ENCODE measurements at places on chromosomes 16 and 17.

GRCh38 chr16:6777624-6778023, 555.0 kb upstream of the RBFOX1 start:
- no peak for DNase-seq

- DNase-seq = peak; percentile 54
These were observed 1.0 kb upstream of the CKLF start for GRCh38 chr16:66551348-66551759.

DNA sequence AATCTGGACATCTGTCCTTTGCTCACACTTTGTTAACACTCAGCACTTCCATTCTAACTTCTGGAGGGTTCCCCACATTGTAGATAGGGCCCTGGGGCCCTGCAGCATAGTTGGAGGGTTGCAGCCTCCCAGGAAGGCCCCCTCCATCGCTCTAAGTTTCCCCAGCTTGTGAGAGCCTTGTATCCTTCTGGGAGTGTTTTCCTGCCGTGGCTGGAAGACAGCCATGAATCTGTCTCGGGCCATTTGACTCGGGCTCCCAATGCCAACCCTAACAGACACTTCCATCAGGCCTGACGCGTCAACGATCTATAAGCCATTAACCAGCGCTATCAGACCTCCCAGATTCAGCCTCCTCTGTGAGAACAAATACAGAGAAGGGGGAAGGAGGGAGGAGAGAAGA, 263.7 kb upstream of the RPL38 start:
- no peak for DNase-seq

DNA sequence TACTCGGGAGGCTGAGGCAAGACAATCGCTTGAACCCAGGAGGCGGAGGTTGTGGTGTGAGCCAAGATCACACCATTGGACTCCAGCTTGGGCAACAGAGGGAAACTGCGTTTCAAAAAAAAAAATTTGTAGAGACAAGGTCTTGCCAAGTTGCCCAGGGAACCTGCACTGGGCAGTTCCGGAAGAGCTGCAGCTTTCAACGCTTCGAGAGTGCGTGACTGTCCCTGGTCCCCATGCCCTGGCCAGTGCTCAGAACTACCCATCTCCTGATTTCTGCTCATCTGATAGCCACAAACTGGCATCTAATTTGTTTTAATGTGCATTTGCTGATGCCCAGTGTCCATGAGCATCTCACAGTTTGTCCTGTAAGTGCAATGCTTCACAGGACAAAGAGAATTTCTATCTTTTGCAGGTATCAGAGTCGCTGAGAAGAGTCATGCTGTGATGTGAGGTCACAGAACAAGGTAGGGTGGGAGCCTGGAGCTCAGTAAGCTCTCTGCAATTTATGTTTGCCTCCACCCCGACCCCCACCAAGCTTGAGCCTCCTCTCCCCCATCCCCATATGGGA, 3.9 kb downstream of the ACTG1 start:
- DNase-seq = no peak

DNA sequence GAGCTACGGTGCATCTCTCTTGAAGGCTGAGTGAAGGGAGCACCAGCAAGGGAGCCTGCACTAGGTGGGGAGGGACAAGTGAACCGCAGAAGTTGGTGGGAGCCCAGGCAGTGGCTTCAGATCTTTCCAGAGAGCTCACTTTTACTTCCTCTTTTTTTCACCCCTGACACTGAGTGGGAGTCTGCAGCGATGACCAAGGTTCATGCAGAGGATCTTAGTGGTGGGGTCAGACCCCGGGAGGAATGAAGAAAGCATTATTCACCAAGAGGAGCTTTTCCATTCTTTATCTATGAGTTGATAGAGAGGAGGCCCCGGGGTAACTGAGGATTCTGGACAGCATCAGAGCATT, 3.0 kb upstream of the CCL2 start:
- DNase-seq = no peak

GRCh38 chr17:81066072-81066471, 31.1 kb downstream of the BAIAP2 start:
- DNase-seq = no peak

- no peak for DNase-seq
These were observed 772 bp downstream of the NTN1 start for GRCh38 chr17:9021992-9022572.

DNA sequence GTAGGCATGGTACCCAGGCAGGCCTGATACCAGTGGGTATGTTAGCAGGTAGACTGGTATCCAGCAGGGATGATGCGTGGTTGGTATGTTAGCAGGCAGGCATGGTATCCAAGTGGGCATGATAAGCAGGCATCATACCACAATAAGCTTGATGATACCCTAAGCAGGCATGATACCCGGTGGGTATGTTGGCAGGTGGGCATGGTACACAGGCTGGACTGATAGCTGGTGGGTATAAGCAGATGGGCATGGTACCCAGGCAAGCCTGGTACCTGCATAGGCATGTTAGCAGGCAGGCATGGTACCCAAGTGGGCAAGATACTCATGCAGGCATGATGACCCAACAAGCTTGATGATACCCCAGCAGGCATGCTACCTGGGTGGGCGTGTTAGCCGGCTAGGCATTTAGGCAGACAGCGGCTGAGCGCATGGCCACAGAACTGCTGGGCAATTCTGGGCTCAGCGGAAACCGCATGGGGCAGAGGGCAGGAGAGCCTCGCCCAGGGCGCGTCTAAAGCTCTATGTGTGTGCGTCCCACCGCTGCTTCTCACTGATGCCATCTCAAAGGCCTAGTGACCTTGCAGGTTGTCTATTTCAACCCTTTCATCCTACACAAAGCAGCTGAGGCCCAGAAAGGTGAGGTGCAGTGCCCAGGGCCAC, 2.3 kb downstream of the SGSH start:
- no peak for DNase-seq

DNA sequence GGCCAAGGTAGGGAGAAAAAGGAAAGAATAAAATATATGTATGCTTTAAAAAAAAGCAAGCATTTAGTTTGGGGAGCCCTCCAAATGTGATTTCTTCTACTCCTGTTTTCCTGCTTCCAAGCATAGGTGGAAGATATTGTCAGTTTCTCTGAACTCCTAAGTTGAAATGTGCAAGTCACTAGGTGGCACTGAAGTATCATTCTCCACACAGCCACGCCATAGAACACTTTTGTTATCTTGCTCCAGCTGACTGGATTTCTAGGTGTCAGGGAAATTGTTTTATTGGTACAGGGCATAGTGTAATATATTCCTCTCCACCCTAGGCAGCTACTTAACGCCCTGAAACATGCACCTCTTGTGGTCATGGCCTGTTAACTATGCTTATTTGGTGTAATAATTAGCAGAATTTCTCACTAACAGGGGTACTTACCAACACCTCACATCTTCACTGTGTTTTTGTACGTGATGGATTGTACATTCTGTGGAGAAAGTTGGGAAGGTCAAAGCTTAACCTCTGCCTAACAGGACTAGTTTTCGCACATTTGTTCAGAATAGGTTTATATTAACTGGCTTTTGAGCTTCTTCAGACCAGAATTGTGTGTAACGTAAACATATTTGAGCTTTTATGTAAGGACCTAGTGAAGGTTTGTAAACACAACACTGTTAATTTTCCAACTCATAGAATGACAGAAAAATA, 69.3 kb downstream of the FTO start:
- peak; percentile 46 for DNase-seq

GRCh38 chr16:6616746-6617145, 715.9 kb upstream of the RBFOX1 start:
- DNase-seq = no peak

Measured in hindlimb muscle (tissue), 1 donor.